ENCODE measurements at places on chromosomes 7 and 10.

GRCh38 chr10:57362811-57363210 lies 904.9 kb downstream of the IPMK start:
- DNase-seq: no peak

DNA sequence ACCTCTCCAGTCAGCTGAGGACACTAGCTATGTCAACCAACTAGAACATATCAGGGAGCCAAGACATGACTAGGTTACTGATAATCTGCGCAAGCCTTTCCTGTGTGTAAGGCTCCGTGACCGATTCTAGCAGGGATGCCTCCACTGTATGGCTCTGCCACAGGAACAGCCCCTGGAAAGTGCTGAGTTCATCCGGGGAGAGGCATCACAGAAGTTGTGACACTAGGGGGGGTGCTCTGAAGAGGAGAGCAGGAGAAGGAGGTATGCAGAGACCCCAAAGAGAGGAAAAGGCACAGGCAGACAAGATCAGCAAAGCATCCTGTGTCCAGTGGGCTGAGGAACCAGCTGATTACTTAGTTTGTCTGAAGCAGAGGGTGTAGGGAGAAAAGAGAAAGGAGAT lies 13.5 kb downstream of the UPP1 start:
- no peak for DNase-seq

DNA sequence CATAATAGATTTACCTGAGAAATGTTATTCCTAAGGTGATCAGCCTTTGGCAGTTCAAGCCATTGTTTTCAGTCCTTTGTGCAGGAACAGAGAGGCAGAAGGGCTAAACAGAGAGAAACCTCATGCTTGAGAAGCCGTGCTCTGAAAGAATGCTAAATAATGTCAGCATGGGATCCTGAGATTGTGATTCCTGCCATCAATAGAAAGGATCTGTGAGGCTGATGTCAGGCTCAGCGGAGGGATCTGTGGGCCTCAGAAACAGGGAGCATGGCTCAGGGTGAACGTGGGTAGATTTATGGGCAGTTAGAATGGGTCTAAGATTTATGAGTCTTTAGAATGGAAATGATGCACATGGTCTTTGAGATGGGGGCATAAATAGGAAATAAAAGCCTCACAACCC lies 439.2 kb upstream of the IGFBP3 start:
- DNase-seq: no peak

DNA sequence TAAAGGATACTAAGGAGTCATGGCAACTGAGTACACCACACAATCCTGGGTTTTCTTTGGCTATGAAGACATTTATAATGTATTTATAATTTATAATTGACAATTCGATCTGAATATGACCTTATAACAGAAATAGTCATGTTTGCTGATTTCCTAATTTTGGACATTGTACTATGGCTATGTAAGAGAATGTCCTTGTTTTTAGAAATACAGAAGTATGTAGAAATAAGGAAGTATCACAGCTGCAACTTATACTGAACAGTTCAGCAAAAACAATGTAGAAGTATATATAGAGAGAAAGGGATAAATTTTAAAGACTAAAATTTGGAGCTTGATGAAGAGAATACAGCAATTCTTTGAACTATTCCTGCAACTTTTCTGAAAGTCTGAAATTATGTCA lies 32.6 kb downstream of the PRLHR start:
- DNase-seq: no peak

GRCh38 chr10:46291817-46292572 lies 5.2 kb downstream of the ANTXRL start:
- DNase-seq: no peak

DNA sequence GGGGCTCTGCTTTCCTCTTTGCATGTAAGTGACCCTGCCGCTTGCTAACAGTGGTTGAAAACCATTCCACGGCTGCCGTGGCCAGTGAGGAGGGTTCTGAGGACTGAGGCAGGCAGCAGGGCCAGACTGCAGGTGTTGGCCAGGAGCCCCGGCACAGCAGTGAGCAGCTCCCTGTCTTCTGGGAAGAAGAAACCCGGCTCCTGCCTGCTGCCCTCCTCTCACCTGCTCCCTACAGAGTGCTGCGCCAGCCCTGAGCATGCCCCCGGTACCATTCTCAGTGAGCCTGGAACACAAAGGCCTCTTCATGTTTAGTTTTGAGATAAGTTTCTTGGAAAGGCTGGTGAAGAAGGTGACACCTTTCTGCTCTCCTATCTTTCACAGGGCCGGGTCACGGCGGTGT lies 199.9 kb downstream of the TAX1BP1 start:
- no peak for DNase-seq

GRCh38 chr10:95813054-95813685 lies 57.2 kb downstream of the ENTPD1 start:
- no peak for DNase-seq

DNA sequence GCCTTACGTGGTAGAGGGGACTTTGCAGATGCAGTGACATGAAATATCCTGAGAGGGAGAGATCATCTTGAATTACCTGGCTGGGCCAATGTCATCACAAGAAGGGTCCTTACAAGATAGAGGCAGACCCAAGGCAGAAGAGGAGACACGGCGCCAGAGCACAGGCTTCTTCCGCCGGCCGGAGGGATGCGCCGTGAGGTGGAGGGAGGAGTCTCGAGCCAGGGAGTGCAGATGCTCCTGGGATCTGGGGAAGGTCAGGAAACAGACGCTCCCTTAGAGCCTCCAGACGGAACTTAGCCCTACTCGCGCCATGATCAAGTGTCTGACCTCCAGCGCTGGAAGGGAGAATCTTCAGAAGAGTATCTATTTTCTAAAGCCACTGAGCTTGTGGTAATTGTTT lies 304.8 kb downstream of the GLRX3 start:
- no peak for DNase-seq

- DNase-seq: no peak
Measured at GRCh38 chr7:64879800-64880199, 23.3 kb upstream of the ZNF273 start.

DNA sequence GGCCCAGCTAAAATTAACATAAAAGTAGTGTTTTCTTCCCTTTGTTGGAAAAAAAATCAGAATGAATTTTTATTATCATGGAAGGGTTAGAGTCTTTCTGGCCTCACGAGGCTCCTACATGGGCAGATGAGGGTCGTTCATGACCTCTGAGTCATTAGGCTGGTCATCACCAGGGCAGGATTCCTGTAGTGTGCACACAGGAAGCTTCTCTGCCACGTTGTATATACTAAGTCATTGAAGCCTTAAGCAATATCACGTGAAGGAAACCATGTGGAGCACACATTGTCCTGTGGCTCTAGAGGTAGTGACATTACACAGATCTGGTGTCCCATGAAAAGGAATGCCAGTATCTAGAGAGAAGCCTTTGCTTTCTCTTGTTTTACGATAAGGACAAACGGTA lies 84.7 kb upstream of the C1QL3 start:
- no peak for DNase-seq

DNA sequence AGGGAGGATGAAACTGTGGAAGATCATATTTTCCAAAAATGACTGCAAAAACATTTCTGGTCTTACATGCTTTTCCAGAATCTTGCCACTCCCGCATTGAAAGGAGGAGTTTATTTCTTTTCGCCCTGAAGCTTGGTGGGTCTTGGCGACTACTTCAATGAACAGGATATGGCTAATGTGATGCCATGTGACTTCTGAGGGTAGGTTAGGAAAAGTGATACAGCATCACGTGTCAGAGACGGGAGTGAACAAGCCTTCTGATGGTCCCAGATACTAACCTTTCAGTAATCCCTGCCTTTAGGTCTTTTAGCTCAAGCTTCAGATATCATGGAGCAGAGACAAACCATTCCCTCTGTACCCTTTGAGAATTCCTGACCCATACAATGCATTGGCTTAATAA lies 192.2 kb upstream of the HPS1 start:
- no peak for DNase-seq

GRCh38 chr7:158497627-158498026 lies 90.0 kb downstream of the PTPRN2 start:
- no peak for DNase-seq

GRCh38 chr10:93277360-93277759 lies 203.7 kb downstream of the CYP26A1 start:
- no peak for DNase-seq

GRCh38 chr10:128823201-128823600 lies 643.8 kb upstream of the MGMT start:
- DNase-seq: no peak

DNA sequence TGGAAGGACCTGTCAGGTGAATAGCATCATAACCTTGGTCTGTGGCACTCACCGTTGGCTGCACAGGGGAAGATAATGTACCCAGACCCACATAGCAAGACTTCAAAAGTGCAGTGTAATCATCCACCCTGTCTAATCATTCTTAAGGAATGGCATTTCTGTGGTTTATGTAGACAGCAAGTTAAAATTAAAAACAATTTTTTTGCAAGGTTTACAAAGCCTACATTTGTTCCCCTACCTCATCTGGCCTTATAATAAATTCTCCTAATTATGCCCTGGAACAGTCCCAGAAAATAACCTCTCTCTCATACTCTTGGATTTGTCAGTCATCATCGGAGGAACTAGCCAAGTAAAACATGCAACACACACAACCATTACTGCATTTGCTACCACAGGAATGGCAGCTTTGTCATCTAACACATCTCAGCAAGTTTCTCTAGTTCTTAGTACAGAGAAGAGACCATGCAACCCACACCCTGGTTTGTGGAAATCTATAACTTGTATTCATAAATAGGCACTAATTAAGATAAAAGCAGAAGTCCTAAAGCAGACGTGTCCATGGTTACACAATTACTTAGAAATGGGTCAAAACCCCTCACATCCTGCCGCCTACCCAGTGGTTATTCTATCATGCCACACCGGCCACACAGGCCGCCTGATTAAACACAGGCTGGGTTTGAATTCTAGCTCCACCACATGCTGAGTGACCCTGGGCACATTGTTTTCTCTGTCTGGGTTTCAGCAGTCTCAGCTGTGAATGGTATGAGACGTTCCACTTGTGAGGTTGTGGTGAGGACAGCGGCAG lies 19.1 kb downstream of the ABLIM1 start:
- DNase-seq: no peak

DNA sequence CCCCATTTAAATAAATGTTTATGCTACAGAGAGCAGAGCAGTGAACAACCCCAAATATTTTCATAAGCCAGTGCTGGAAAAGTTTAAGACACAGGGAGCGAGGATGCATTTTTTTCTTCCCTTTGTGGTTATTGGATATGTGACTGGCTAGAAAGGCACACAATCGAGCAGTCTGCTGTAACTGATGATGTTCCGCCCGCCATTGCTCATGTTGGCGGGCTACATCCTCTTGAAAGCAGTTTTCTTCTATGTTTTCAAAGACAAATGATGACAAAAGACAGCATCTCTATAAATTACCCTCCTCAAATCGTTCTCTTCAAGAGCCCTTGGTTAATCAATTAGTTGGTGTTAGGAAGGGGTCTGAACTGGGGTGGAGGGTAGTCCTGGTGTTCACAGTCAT lies 269.8 kb downstream of the SKAP2 start:
- DNase-seq: no peak

DNA sequence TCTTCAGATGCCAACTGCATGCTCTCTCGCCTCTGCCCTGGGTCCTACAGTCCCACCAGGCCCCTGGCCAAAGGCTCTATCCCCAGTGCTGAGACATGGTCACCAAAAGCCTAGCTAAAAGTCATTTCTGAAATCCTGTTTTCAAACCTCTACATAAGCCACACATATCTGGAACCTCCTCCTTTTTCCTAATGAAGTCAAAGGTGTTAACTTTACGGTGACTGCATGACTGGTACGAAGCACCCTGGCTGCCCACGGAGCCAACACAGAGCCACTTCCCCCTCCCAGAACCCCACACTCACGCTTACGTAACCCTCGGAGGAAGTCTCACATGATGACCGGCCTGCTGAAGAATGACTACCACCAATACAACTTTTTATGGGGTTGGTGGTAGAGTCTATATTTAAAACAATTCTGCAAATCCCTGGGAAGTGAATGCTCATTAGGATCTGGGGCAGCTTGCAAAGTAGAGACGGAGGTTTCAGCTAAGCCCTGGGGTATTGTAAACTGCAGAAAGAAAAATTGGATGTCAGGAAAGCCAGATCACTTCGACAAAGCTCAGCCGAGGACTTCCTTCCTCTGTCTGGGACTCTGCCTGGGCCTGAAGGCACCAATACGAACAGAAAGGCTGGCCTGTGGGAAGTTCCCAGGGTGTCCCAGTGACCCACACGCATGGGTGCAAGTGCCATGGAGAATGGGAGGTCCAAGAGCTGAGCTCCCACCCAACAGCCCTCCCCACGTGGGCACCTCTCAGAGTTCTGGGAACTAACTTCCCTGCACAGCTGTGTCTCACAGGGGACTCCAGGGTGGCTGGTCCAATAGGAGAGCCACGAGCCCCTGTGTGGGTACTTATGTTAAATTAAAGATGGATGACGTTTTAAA lies 50.7 kb downstream of the PDGFA start:
- DNase-seq: no peak

DNA sequence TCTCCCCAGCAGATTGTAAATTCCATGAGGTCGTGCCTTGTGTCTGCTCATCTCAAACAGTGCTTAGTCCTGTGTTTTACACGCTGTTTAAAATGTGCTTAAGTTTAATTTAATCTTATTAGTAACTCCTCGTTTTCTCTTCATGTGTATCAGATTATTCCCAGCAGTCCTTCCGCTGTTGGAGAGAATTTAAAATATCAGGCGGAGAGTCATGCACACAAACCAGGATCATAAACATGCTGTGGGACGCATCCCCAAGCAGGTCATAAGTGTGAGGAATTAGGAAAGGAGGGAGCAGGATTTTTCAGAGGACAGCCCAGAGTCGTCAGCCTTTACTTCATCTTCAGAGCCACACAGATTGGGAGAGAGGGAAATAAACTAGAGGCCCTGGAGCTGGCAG lies 4.2 kb upstream of the SORBS1 start:
- DNase-seq: no peak

GRCh38 chr10:12195281-12195602 lies 449 bp downstream of the NUDT5 start:
- DNase-seq: no peak

DNA sequence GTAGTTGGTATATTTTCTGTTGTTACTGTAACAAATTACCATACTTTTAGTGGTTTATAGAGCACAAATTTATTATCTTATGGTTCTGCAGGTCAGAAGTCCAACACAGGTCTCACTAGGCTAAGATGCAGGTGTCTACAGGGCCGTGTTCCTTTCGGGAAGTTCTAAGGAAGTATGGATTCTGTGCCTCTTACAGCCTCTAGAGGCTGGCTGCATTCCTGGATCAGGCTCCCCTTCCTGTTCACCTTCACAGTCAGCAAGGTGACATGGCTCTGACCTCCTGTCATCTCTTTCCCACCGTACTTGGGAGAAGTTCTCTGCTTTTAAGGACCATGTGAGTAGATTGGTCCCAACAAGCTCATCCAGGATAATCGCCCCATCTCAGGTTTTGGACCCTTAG lies 37.3 kb downstream of the BMPR1A start:
- no peak for DNase-seq

DNA sequence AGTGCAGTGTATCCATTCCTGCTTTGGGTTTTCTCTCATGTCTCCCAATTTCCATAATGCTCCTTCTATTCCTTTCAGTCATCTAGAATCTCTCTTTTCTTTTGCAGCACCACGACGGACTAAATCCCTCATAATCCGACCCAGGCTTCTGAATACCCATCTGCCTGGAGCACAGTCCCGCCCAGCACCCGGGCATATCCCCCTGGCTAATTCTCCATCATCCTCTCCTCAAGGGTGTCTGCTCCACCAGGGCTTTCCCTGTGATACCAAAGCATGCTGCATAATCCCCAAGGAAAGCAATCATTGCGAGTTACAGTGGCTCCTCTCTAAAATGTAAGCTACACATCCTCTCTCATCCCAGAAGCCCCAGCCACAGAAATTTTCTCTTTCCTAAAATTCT lies 321.9 kb downstream of the CCDC3 start:
- DNase-seq: no peak

GRCh38 chr10:32937911-32938424 lies 20.1 kb downstream of the ITGB1 start:
- no peak for DNase-seq

- no peak for DNase-seq
Measured at GRCh38 chr10:48574322-48574796, 30.5 kb downstream of the ARHGAP22 start.
